ENCODE measurements at places on chromosomes 3 and 15.

DNA sequence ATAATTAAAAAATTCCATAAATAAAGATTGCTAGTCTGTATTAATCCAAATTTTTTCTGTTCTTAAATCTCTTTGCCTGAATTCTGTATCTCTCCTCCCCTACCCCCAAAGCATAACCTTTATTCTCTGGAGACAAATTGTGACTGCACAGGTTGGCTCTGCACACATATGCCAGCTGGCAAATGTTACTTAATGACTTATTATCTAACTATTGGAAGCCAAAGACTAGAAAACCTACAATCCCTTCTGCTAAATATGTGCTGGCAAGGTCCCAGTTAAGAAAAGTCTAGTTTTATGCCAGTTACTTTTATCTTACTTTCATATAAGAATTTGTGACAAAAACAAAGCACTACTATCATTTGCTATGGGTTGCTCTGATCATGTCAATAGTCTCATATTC is 569.3 kb downstream of the MECOM start:
- no peak for DNase-seq

GRCh38 chr3:147420353-147421183 is 11.4 kb downstream of the ZIC1 start:
- DNase-seq = no peak

DNA sequence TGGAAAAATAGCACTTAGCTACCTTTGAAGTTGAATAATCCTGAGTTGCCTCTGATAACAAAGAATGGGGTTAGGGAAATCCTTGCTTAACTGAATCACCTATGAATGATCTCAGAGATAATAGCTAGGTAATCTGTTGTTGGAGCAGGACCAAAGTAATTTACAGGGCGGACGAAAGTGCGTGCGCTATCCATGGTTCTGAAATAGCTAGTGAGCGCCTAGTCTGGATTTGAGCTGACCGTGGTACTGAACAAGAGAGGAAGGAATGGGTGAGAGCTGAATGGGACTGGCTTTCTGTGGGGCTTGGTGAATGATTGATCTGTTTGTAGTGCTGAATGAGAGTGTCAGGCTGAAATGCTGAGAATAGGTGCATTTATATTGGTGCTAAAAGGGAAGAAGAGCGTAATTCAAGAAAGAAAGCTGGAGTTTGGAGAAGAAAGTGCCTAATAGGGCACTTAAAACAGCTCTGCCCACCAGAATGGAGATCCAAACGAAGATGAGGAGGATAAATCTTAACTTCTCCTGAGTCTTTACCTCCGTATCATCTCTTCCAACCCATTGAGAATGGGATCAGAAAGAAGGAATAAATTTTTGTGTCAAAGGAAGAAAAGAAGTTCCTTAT is 10.1 kb downstream of the SCN10A start:
- DNase-seq = peak; percentile 45

DNA sequence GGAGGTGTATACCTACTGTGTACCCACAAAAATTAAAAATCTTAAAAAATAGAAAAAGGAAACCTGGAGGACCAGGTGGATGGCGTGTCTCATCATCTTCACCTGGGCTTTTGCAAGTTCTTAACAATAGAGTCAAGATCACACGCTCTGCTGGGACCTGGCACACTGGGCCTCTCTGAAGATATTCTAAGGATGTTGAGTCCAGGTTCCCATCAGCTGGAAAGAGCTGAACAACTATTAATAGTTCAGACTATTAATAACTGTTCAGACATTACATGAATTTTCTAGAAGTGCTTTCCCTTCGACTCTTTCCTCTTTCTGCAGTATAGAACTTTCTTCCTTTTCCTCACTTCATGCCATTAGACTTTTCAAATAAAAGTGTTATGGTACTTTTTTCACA is 320.2 kb upstream of the IL12A start:
- no peak for DNase-seq

GRCh38 chr3:135141160-135141559 is 346.1 kb downstream of the EPHB1 start:
- no peak for DNase-seq

All from retinal pigment epithelial cell (primary cell).